Gastrocnemius medialis (tissue), 4 donors: ENCODE measurements at places on chromosomes 1 and 21. TPM values are rescaled to one million over a fixed set of nuclear protein-coding genes. Genes with fewer than 3 reads are reported as not detected.

The NBPF20 gene
- 0.49 TPM for total RNA-seq

The EFNA1 gene
- total RNA-seq, result 35.1 TPM

The CLCA4 gene
- not detected for total RNA-seq

The ZFP69 gene
- 0.41 TPM for total RNA-seq

The VAV3 gene
- total RNA-seq, result 0.33 TPM

The CFHR2 gene
- 0.69 TPM for total RNA-seq

The FAM72B gene
- not detected for total RNA-seq

The KCNJ9 gene
- total RNA-seq, result not detected

The TRAPPC3 gene
- 68.6 TPM for total RNA-seq

The EFNA3 gene
- 1.8 TPM for total RNA-seq

The CLIC4 gene
- 40.4 TPM for total RNA-seq

The SMPDL3B gene
- total RNA-seq, result not detected

The OR2T29 gene
- not detected for total RNA-seq

The LAPTM5 gene
- 2.3 TPM for total RNA-seq

The LCE3C gene
- total RNA-seq, result not detected

The CASP9 gene
- 9.6 TPM for total RNA-seq

The LCE1B gene
- not detected for total RNA-seq

The FCN3 gene
- 35.7 TPM for total RNA-seq

The AIM2 gene
- total RNA-seq, result not detected

The PTGS2 gene
- 0.23 TPM for total RNA-seq

The TRIM45 gene
- 9.4 TPM for total RNA-seq

The OR2T33 gene
- total RNA-seq, result not detected

The TUT4 gene
- 65.8 TPM for total RNA-seq

The MTMR11 gene
- 2.8 TPM for total RNA-seq

The LAMC2 gene
- total RNA-seq, result 1.4 TPM

The CPTP gene
- 25.4 TPM for total RNA-seq

The TPR gene
- 56.6 TPM for total RNA-seq

The PADI2 gene
- total RNA-seq, result 156 TPM

The ATP6V1G3 gene
- not detected for total RNA-seq

The CLCNKA gene
- total RNA-seq, result not detected

The MMP23B gene
- total RNA-seq, result not detected

The CLDN17 gene
- not detected for total RNA-seq

The TAL1 gene
- total RNA-seq, result 1.6 TPM

The ADGRL2 gene
- total RNA-seq, result 4.5 TPM

The SPRR2E gene
- not detected for total RNA-seq

The AMY1A gene
- total RNA-seq, result not detected

The ADGRL4 gene
- 14.5 TPM for total RNA-seq
